ENCODE measurements at places on chromosomes 3 and 15. TPM values are rescaled to one million over a fixed set of nuclear protein-coding genes. Genes with fewer than 3 reads are reported as not detected.

ADPRH gene
- total RNA-seq: 43.8 TPM

TNFSF10 gene
- 7.4 TPM for total RNA-seq

ZMAT3 gene
- 29.8 TPM for total RNA-seq

MYRIP gene
- total RNA-seq: 0.20 TPM

PTH1R gene
- total RNA-seq: not detected

LRRC2 gene
- not detected for total RNA-seq

CDHR4 gene
- total RNA-seq: not detected

CTXND1 gene
- total RNA-seq: not detected

GBE1 gene
- 32.5 TPM for total RNA-seq

DNA sequence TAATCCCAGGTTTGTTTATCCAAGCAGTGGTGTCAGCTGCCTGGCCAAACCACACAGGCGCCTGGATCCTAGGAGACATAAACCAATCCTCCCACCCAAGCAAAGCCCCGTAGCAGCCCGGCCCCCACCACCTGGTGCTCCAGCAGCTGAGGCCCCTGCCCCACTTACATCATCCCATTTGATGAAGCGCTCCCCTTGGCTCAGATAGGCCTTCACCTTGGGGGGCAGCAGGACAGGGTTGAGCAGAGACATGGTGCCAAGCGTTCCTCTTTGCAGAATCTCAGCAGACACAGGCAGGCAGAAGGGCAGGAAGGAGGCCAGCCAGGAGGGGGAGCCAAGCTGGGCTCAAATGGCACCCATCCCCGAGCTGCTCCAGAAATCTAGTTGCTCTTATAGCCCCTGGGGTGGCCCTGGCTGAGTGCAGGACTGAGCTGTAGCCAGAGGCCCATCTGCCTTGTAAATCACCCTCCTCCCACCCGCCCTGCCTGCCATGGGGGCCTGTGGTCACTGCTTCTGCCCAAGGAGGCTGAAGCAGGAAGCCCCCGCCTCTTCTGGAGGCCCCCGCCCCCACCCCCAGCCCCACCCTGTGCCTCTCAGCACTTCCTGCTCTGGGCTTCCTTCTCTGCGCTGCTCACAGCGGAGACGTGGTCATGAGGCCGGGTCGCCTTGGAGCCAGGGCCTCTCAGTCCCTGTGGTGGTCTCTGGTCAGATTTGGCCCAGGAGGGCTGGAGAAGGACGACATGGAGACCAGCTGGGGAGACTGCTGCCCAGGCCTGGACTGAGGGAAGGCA is at the start of gene PLCB2:
Gene PLCB2 (minus strand): TSS at position 515 of the 791 bp plus-strand sequence. CDS start 263 bp downstream, at position 252.
- peak; percentile 67 for DNase-seq
- peaks cover 44% of the 10 kb centered on the region for H3K4me1 ChIP-seq
- peak within 1 kb of the TSS; percentile 93 for H3K4me3 ChIP-seq
- H3K27me3 ChIP-seq: no peaks in the 10 kb centered on the region
- peaks cover 20% of the 10 kb centered on the region for H3K36me3 ChIP-seq

DNA sequence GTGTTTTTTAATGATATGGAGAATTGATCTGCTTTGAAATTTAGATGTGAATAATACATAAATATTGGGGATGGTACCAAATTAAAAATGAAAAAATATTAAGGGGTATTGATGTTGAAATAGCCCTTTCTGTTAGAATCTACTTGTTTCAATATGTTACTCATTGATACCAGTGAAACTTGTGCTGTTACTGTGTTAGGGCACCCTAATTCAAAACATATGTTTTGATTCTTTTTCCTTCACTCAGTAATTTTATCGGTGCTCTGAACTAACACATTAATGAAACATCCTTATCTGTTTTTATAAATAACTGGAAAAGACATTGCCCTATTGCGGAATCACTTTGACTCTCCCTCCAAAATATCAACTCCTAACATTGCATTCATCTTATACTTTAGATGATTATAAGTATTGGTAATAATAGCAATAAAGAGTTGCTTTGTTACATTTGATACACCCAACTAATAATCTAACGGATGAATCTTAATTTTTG is 52.0 kb upstream of the CCNB2 start:
- H3K4me1 ChIP-seq: peaks cover 11% of the 10 kb centered on the region
- no peak overlapping the region for H3K4me3 ChIP-seq
- peaks cover 64% of the 10 kb centered on the region for H3K36me3 ChIP-seq
- H3K27ac ChIP-seq: no peak overlapping the region
- DNase-seq: no peak
- H3K27me3 ChIP-seq: no peaks in the 10 kb centered on the region

DNA sequence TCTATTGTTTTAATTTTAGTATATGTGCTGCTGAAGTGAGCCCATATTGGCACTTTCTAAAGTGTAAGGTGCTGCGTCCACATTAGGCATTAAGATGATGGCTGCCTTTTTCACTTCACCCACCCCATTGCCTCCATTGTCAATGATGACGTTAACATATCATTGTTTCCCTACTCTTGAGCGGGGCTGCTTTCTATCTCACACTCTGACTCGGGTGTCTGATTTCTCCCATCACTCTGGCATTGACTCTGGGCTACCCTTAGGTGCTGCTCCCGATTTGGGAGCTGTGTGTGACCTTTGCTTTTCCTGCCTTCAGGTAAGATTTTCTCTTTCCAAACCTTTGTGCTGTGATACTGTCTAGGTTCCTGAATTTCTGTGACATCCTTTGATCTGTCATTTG is 28.8 kb downstream of the CGNL1 start:
- no peak for DNase-seq
- no peak overlapping the region for H3K27ac ChIP-seq
- H3K27me3 ChIP-seq: peaks cover 7% of the 10 kb centered on the region
- no peaks in the 10 kb centered on the region for H3K4me1 ChIP-seq
- H3K36me3 ChIP-seq: no peaks in the 10 kb centered on the region

DNA sequence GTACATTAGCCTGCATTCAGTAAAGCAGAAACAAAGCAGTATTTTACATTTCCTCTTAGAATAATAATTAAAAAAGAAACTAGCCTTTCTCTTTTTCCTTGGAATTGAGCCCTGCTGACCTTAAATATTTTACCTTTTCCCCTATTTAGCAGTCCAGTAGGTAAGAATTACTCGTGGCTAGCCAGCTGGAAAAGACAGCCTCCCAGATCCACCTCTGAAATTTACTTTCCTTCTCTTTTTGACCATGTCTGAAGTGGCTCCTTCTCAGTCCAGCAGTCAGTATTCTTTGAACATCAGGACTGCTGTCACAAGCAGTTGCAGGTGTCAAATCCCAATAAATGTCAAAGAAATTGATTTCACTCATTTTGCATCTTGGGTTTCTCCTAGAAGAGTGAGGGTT is 311.5 kb upstream of the DCBLD2 start:
- no peak for DNase-seq
- no peaks in the 10 kb centered on the region for H3K4me1 ChIP-seq
- H3K4me3 ChIP-seq: no peak overlapping the region
- no peaks in the 10 kb centered on the region for H3K36me3 ChIP-seq

DNA sequence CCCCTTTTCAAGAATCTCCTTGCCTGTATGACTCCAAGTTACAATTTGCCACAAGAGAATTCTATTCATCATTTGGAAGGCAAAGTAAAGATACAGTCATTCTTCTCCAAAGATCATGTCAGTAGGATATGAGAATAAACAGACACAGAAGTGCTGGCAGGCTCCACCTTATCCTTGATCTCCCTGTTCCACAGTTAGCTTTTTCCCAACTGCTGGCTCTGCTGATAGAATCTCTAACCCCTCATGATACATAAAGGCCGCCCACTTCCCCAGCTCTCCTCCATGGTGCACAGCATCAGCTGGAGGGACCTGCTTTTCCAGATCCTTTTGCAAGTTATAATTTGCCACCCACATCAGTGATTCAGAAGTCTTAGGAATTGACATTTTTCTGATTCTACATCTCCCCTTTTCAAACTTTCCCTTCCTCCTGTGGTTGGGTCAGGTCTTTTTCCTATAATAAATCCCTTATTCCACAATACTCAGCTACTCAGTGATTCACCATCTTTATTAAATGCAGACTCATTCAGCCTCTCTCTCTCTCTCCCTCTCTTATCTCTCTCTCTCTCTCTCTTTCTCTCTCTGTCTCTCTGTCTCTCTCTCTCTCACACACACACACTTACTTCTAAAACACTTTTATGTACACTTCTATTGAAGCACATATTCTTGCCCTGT is 465.4 kb downstream of the GBE1 start:
- H3K4me1 ChIP-seq: no peaks in the 10 kb centered on the region
- DNase-seq: no peak
- no peaks in the 10 kb centered on the region for H3K27me3 ChIP-seq
- H3K4me3 ChIP-seq: no peak overlapping the region
- no peaks in the 10 kb centered on the region for H3K36me3 ChIP-seq

- no peaks in the 10 kb centered on the region for H3K36me3 ChIP-seq
- DNase-seq: no peak
- H3K4me1 ChIP-seq: peaks cover 40% of the 10 kb centered on the region
- no peaks in the 10 kb centered on the region for H3K27me3 ChIP-seq
- H3K4me3 ChIP-seq: no peak overlapping the region
Observed at GRCh38 chr15:90177012-90177411, 24.1 kb upstream of the SEMA4B start.

- no peak for DNase-seq
- H3K36me3 ChIP-seq: no peaks in the 10 kb centered on the region
- no peak overlapping the region for H3K27ac ChIP-seq
- H3K27me3 ChIP-seq: no peaks in the 10 kb centered on the region
- H3K4me3 ChIP-seq: no peak overlapping the region
Observed at GRCh38 chr3:174776123-174776522, 83.0 kb upstream of the NAALADL2 start.

- H3K36me3 ChIP-seq: peaks cover 76% of the 10 kb centered on the region
- H3K27ac ChIP-seq: no peak overlapping the region
- no peak overlapping the region for H3K4me3 ChIP-seq
- H3K27me3 ChIP-seq: no peaks in the 10 kb centered on the region
- peaks cover 9% of the 10 kb centered on the region for H3K4me1 ChIP-seq
- DNase-seq: no peak
Observed at GRCh38 chr15:101676921-101677329, 24.7 kb upstream of the TM2D3 start.

DNA sequence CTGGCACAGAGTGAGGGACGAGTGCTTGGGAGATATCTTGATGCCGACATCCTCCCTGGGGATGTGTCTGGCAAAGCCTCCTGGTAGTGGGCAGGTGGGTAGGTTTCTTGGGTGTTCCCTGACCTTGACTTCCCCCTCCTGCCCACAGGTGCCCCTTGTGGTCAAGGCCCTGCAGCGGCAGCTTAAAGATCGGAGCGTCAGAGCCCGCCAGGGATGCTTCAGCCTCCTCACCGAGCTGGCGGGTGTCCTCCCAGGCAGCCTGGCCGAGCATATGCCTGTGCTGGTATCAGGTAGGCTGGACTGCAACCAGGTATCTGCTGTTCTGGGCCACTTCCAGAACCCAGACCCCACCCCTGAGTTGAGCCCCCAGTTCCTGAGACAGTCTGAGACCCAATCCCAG is 19.2 kb downstream of the CAND2 start:
- no peak overlapping the region for H3K4me3 ChIP-seq
- no peaks in the 10 kb centered on the region for H3K36me3 ChIP-seq
- H3K27me3 ChIP-seq: no peaks in the 10 kb centered on the region
- no peak overlapping the region for H3K27ac ChIP-seq

- H3K36me3 ChIP-seq: no peaks in the 10 kb centered on the region
- H3K4me1 ChIP-seq: no peaks in the 10 kb centered on the region
- no peak for DNase-seq
Observed at GRCh38 chr15:37773111-37773860, 161.2 kb upstream of the TMCO5A start.

- peaks cover 14% of the 10 kb centered on the region for H3K27me3 ChIP-seq
- DNase-seq: no peak
- H3K4me3 ChIP-seq: no peak overlapping the region
- H3K27ac ChIP-seq: no peak overlapping the region
- no peaks in the 10 kb centered on the region for H3K36me3 ChIP-seq
Observed at GRCh38 chr15:26872206-26872605, 5.3 kb downstream of the GABRA5 start.

GRCh38 chr3:62686503-62687294 is 188.5 kb downstream of the CADPS start:
- DNase-seq: no peak
- H3K27me3 ChIP-seq: no peaks in the 10 kb centered on the region
- H3K4me3 ChIP-seq: no peak overlapping the region
- no peaks in the 10 kb centered on the region for H3K36me3 ChIP-seq
- no peak overlapping the region for H3K27ac ChIP-seq

DNA sequence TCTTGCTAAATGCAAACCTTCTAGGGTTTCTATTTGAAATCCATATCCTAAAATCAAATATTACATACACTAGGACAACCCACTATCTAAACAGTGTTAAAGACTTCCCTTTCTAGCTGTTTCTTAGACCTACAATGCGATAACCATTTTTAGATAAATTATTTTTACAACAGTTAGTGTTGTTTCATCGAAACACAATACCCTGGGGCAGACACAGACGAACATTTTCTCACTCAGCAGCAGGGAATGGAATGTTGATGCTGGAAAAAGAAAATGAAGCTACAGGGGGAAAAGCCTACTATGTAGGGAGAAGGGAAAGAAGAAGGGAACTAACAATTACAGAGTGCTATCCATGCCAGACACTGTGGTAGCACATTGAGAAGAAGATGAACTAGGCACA is 6.0 kb upstream of the HERC1 start:
- DNase-seq: no peak
- H3K36me3 ChIP-seq: no peaks in the 10 kb centered on the region
- H3K27ac ChIP-seq: no peak overlapping the region
- no peak overlapping the region for H3K4me3 ChIP-seq
- H3K27me3 ChIP-seq: no peaks in the 10 kb centered on the region

- no peaks in the 10 kb centered on the region for H3K36me3 ChIP-seq
- DNase-seq: no peak
- H3K27me3 ChIP-seq: peaks cover 3% of the 10 kb centered on the region
- no peak overlapping the region for H3K27ac ChIP-seq
- no peak overlapping the region for H3K4me3 ChIP-seq
- H3K4me1 ChIP-seq: no peaks in the 10 kb centered on the region
Observed at GRCh38 chr15:98452238-98452637, 196.1 kb upstream of the IGF1R start.

GRCh38 chr3:13874891-13875290 is 5.0 kb downstream of the WNT7A start:
- H3K4me1 ChIP-seq: peaks cover 13% of the 10 kb centered on the region
- no peak overlapping the region for H3K27ac ChIP-seq
- H3K27me3 ChIP-seq: peaks cover 45% of the 10 kb centered on the region
- DNase-seq: no peak
- H3K36me3 ChIP-seq: no peaks in the 10 kb centered on the region
- no peak overlapping the region for H3K4me3 ChIP-seq

- no peaks in the 10 kb centered on the region for H3K27me3 ChIP-seq
- H3K4me1 ChIP-seq: peaks cover 23% of the 10 kb centered on the region
- H3K27ac ChIP-seq: peak overlapping the region; percentile 11
- H3K36me3 ChIP-seq: no peaks in the 10 kb centered on the region
- no peak overlapping the region for H3K4me3 ChIP-seq
- no peak for DNase-seq
Observed at GRCh38 chr3:50314342-50314741, 8.2 kb downstream of the HYAL2 start.

- H3K4me3 ChIP-seq: no peak overlapping the region
- H3K36me3 ChIP-seq: no peaks in the 10 kb centered on the region
- DNase-seq: no peak
- peaks cover 31% of the 10 kb centered on the region for H3K27me3 ChIP-seq
- peaks cover 2% of the 10 kb centered on the region for H3K4me1 ChIP-seq
Observed at GRCh38 chr3:10561162-10561945, 56.0 kb upstream of the ATP2B2 start.
